Posterior vena cava (tissue), 2 donors: ENCODE measurements at places on chromosomes 6 and 20. TPM values are rescaled to one million over a fixed set of nuclear protein-coding genes. Genes with fewer than 3 reads are reported as not detected.

GRCh38 chr20:58993332-58994248, 12.5 kb downstream of the NELFCD start:
- DNase-seq: peak; percentile 12

GRCh38 chr6:105430685-105431084, 27.8 kb upstream of the PREP start:
- DNase-seq: no peak

GRCh38 chr6:89267918-89268317, 47.2 kb downstream of the GABRR2 start:
- DNase-seq: no peak

- no peak for DNase-seq
Measured at GRCh38 chr6:84791233-84791632, 26.8 kb upstream of the TBX18 start.

- DNase-seq: no peak
Measured at GRCh38 chr20:32236048-32236533, 28.4 kb downstream of the POFUT1 start.

DNA sequence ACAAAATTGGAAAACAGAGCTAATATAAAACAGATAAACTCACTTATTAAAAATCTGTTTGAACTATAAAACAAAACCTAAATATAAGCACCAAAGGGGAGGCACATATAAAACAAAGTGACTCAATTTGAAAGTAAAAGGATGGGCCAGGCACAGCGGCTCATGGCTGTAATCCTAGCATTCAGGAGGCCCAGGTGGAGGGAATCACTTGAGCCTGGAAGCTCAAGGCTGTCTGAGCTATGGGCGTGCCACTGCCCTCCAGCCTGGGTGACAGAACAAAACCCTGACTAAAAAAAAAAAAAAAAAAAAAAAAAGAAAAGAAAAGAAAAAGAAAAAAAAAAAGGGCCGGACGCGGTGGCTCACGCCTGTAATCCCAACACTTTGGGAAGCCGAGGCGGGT, 31.1 kb upstream of the SMAP1 start:
- DNase-seq: no peak

DNA sequence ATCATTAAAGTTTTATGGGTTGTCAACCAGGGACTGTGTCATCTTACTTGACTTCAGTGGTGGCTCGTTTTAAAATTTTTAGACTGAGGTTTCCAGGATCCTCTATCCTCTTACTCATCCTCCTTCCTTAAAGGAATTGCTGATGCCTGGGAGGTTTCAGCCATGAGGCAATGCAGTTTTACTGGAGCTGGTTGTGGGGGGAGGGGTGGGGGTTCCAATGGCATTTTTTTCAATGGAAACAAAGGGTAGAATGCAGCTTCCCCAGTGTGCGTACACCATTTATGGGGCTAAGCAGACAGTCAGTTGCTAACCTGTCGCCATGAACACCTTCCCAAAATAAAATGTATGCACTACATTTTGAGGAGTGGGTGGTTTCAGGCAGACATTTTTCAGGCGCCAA, 88.0 kb downstream of the METTL24 start:
- DNase-seq: no peak

GRCh38 chr20:9081423-9081966, 12.6 kb downstream of the PLCB4 start:
- DNase-seq: no peak

GRCh38 chr6:84579404-84579803, 185.0 kb downstream of the TBX18 start:
- DNase-seq: no peak

DNA sequence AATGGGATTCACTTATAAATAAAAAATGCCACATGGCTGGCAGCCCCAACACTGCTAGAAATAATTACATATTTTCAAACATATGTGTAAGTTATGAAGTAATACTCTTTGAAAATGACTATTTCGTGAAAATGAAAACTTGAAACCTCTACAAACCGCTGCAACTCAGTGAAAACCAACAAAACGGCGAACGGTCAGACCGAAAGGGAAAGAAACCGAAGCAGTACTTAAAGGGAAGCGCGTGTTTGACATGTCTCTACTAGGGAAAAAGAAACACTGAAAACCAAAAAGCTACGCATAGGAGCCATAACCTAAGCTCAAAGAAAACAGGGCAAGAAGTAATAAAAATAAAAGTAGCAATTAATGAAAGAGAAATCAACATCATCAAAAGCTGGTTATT, 121.0 kb upstream of the GGTLC1 start:
- DNase-seq: no peak

DNA sequence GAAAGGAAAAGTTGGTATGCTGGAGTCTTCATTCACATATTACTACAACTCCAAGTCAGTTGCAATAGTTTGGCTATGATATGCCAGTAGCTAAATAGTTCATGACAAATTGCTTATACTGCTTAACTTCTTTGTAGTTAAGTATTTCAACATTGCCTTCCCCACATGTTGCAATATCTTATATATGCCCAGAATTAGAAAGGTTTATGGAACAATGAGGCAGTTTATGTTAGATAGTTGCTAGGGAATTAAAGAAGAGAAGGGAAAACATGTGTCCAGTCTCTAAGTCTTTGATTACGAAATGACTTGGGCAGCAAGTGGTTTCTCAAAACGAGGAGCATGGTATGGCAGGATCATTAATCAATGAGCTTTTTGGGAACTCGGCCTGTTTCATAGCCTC, 145.8 kb downstream of the PLCB4 start:
- no peak for DNase-seq

DNA sequence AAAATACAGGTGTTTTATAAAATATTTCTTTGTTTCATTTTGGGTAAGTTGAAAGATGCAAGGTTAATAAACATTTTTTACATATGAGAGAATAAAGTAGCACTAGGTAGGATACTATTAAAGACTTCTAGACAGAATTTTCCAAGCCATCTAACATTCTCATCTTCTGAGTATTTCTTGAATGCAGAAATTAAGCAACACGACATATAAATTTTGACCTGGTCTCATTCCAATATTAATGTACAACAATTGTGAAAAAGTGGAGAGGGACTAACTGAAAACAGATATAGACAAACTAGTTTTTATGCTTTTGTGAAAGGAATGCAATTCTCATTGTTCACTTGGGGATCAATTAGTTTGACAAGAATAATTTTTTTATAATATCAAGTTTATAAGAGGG, 11.5 kb upstream of the FOXO3 start:
- DNase-seq: no peak

ADISSP gene
- 14.6 TPM for total RNA-seq

MTFR2 gene
- 0.71 TPM for total RNA-seq

ROS1 gene
- total RNA-seq: not detected

TMEM217 gene
- total RNA-seq: 0.56 TPM

STMN3 gene
- total RNA-seq: 11.7 TPM

SLC26A8 gene
- 0.24 TPM for total RNA-seq

PNISR gene
- total RNA-seq: 79.0 TPM

CLPSL1 gene
- not detected for total RNA-seq
